ENCODE measurements at places on chromosomes 3 and 15. TPM values are rescaled to one million over a fixed set of nuclear protein-coding genes. Genes with fewer than 3 reads are reported as not detected.

Gene SNX22
- 0.74 TPM for total RNA-seq

Gene DTX3L
- total RNA-seq = 7.0 TPM

Gene LRRN1
- not detected for total RNA-seq

Gene PRR20G
- 0.80 TPM for total RNA-seq

Gene AMIGO3
- 1.1 TPM for total RNA-seq

Gene SLC9A9
- total RNA-seq = 0.22 TPM

Gene ASB14
- total RNA-seq = not detected

Gene GABRR3
- not detected for total RNA-seq

Gene KIF7
- total RNA-seq = 5.0 TPM

Gene EIF5A2
- 14.3 TPM for total RNA-seq

Gene PLSCR2
- total RNA-seq = not detected

Gene SNAP23
- total RNA-seq = 16.4 TPM

Gene GOLGA6L4
- total RNA-seq = 1.7 TPM

Gene SPINT1
- total RNA-seq = 0.67 TPM

Gene HIGD2B
- total RNA-seq = not detected

Gene TKT
- total RNA-seq = 2,023 TPM

Gene NDUFB4
- 214 TPM for total RNA-seq

Gene IMPG2
- total RNA-seq = not detected

Gene MORC1
- not detected for total RNA-seq

Gene DUOXA2
- not detected for total RNA-seq

Gene ATP6V1A
- total RNA-seq = 18.8 TPM

Gene CGNL1
- total RNA-seq = 0.78 TPM

Gene TXNRD3
- 7.3 TPM for total RNA-seq

Gene PLA2G4B
- total RNA-seq = 2.2 TPM

Gene WNT7A
- total RNA-seq = 0.07 TPM

Gene TNIK
- 1.8 TPM for total RNA-seq

Gene CFAP100
- not detected for total RNA-seq

Gene ZFAND6
- total RNA-seq = 102 TPM

Data from A549 treated with GW870086 at 1 μM for 4 hours (cell line).